ENCODE measurements at places on chromosomes 1 and 21.

GRCh38 chr1:217965156-217965786 lies 319.8 kb upstream of the RRP15 start:
- DNase-seq = no peak

- DNase-seq = no peak
Observed at GRCh38 chr1:239361403-239361802, 25.0 kb upstream of the CHRM3 start.

GRCh38 chr1:58573138-58573537 lies 3.9 kb downstream of the TACSTD2 start:
- no peak for DNase-seq

DNA sequence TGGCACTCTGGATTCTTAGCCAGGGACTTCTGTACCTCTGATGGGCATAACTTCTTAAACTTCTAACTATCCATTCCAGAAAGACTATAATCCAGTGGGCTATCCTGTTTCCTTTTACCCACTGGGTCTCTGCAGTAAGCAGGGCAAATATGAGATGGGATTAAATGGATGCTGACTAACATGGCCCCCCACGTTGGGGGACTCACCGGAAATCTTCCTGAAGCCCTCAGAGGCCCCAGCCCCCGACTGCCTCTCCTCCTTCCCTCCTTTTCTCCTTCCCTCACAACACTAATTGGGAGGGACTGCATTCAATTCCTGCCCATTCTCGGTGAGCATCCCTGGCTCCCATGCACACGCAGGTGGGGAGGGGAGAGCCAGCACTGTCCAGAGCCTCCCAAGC lies 70.1 kb downstream of the SSBP3 start:
- no peak for DNase-seq

GRCh38 chr1:9615316-9616063 lies 26.8 kb downstream of the TMEM201 start:
- DNase-seq = peak; percentile 28

DNA sequence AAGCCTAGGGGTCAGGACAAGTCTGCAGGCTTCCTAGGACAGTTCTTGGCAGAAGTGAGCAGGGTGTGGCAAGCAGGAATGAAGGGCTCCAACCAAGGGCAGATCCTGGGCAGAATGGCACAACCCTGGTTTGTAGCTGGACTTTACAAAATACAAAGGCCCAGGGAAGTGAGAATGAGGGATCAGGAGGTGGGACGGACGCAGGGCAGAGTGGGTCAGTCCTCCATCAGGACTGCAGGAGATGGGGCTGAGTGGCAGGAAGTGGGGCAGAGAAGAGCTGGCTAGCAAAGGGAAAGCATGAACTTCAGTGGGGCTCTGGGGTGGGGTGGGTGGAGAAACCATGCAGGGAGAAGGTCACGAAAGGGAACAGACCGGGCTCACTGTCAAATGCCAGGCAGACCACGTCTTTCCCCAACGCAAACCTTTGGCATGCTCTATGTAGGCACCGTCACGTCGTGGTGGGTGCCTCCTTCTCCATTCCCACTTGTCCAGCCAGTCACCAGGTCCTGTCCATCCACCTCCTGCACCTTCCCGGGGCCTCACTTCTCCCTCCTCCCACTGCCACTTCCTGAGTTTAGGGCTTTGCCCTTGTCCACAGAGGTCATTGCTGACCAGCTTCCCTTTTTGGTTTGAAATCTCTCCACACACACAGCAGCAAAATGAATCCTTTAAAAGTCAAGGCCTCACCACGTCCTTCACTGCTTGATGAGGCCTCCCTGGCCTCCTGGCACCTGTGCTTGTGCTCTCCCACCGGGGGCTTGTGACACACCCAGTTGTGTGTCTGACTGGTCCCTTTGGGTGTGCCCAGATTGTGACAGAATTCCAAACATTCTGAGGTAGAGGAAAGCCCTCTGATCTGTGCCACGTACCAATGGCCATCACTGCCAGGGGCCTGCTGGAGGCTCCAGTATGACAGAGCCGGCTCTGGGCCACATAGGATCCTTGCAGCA lies 8.7 kb upstream of the CLDN19 start:
- no peak for DNase-seq

GRCh38 chr1:30995990-30996612 lies 69.4 kb downstream of the PUM1 start:
- no peak for DNase-seq

GRCh38 chr1:197776351-197777105 lies 1.2 kb upstream of the DENND1B start:
- DNase-seq = no peak

- DNase-seq = no peak
Observed at GRCh38 chr1:178500091-178500770, 3.5 kb upstream of the CLEC20A start.

DNA sequence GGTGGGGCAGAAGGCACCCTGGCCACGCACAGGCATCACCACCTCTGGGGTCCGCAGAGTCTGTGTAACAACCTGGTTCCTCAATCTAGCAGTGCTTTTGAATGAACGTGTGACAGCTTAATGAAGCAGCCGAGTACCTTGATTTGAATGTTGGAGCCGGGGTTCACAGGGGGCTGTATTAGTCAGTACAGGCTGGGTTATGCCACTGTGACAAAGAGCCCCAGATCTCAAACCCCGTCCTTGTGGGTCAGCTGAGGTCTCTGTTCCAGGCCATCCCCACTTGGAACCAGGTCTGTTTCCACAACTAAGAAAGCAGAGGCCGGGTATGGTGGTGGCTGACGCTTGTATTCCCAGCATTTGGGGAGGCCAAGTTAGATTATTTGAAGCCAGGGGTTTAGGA lies 10.5 kb downstream of the TMEM240 start:
- no peak for DNase-seq

- no peak for DNase-seq
Observed at GRCh38 chr1:62988867-62989266, 204.9 kb downstream of the ATG4C start.

GRCh38 chr1:89487972-89488371 lies 36.7 kb upstream of the LRRC8B start:
- peak; percentile 1 for DNase-seq

- peak; percentile 70 for DNase-seq
Observed at GRCh38 chr1:101238031-101238628, 1.3 kb downstream of the S1PR1 start.

DNA sequence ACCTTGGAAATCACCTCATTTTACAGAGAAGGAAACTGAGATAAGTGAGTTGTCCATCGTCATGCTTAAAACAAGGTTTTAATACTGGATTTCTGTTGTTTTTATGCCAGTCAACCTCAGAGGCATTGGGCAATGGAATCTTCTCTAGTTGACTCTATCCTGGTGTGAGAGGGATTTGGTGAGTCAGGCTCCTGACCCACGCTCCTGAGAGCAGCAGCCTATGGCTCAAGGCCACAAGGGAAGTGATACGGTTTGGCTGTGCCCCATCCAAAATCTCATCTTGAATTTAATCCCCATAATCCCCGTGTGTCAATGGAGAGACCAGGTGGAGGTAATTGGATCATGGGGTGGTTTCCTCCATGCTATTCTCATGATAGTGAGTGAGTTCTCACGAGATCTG lies 90.1 kb downstream of the TLR5 start:
- DNase-seq = no peak

- DNase-seq = peak; percentile 21
Observed at GRCh38 chr21:38244885-38245869, 11.6 kb upstream of the KCNJ15 start.

DNA sequence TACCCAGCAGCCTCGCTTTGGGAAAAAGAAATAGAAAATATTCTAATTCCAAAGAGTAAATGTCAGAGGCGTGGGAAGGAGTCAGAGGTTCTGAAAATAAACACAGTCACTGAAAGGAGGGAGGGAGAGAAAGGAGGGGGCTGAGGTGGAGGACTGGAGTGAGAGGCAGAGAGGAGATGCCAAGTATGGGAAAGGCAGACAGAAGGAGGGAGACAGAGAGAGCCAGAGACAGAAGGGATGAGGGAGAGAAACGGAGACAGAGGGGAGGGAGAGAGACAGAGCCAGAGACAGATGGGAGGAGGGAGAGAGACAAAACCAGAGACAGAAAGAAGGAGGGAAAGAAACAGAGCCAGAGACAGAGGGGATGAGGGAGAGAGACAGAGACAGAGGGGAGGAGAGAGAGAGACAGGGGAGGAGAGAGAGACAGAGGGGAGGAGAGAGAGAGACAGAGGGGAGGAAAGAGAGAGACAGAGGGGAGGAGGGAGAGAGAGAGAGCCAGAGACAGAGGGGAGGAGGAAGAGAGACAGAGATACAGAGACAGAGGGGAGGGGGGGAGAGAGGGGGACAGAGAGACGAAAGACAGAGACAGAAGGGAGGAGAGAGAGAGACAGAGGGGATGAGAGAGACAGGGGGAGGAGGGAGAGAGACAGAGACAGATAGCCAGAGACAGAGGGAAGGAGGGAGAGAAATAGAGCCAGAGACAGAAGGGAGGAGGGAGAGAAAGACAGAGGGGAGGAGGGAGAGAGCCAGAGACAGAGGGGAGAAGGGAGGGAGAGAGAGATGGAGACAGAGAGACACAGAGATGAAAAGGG lies 525.5 kb downstream of the MATN1 start:
- no peak for DNase-seq

- no peak for DNase-seq
Observed at GRCh38 chr1:67192902-67193301, 26.6 kb downstream of the IL23R start.

DNA sequence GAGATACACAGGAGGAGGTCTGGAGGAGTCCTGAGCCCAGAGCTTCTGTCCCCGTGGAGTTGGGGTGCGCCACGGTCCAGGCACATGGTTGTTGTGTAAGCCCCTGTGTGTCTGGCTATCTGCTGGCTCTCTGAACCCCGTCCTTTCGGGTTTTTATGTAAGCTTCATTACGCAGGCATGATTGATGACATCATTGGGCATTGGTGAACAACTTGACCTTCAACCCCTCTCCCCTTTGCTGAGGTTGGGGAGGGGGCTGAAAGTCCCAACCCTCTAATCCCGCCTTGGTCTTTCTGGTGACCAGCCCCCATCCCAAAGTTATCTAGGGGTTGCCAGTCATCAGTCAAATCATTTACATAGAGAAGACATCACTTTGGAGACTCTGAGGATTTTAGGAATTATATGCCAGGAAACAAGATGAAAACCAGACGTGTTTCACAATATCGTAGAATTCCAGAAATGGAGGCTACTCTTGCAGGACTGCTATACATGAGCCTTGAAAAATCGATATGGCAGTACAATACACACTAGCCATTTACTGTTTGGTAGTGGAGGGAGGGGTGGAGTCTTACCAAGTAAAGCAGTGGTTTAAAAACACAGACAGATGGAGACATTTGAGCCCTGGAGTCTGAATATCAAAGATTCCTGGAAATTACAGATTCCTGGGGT lies 69.8 kb upstream of the SCAF4 start:
- DNase-seq = no peak

GRCh38 chr1:87728169-87728568 lies 399.5 kb downstream of the LMO4 start:
- no peak for DNase-seq

GRCh38 chr1:246146804-246147523 lies 360.1 kb downstream of the SMYD3 start:
- DNase-seq = no peak

GRCh38 chr1:68269637-68270430 lies 37.5 kb upstream of the WLS start:
- no peak for DNase-seq

- no peak for DNase-seq
Observed at GRCh38 chr1:71828431-71829012, 453.8 kb downstream of the NEGR1 start.

DNA sequence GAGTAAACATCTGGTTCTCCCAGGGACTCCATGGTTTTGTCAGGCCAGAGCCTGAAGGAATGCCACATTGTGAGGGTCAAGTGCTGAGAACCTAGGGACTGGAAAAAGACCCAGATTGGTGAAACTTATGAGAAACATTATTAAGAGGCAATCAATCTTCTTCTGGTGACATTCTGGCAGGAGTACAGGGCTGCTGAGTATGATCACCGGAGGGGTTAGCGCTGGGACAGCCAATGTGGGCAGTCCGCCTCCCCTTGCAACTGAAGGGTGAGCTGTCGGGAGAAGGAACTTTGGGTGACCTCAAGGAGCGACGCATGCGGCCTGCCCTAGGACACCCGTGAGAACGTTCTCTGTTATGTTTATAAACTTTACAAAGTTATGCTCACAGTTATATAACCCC lies 429.0 kb downstream of the LMO4 start:
- no peak for DNase-seq

GRCh38 chr1:114154963-114155322 lies 1.3 kb upstream of the SYT6 start:
- no peak for DNase-seq

- DNase-seq = no peak
Observed at GRCh38 chr1:10962483-10962882, 50.0 kb upstream of the TARDBP start.

DNA sequence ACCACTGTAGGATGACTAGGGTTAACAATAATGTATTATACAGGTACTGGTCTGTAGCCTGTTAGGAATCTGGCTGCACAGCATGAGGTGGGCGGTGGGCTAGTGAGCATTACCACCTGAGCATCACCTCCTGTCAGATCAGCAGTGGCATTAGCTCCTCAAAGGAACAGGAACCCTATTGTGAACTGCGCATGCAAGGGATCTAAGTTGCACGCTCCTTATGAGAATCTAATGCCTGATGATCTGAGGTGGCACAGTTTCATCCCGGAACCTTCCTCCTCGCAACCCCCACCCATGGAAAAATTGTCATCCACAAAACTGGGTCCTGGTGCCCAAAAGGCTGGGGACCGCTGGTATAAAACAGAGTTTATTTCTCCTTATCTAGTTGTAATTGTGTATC lies 147.6 kb downstream of the FGGY start:
- DNase-seq = no peak

DNA sequence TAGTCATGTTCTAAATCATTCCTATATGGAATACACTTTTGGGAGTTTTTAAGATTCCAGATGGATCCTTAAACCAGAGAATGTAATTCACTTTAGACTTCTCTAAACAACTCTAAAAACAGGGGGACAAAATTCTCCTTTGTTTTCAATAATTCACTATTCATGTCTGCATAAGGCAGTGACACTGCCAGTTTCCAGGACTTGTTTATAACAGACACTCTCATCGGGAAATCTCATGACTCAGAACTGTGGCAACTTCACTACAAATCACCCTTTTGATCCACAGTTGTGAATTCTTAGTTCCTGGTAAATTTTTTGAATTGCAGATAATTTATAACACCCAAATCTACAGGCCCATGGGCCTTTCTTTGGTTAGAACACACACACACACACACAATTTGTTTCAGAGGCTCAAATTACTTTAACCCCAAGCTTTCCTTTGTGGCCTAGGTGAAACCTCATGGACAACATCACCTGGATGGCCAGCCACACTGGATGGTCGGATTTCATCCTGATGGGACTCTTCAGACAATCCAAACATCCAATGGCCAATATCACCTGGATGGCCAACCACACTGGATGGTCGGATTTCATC lies at the start of gene OR2T4:
OR2T4 (plus strand) TSS at position 545 of the 595 bp plus-strand sequence; CDS start at position 545, 0 bp downstream.
- no peak for DNase-seq

GRCh38 chr1:185096531-185096930 lies 51.2 kb downstream of the RNF2 start:
- DNase-seq = no peak

- DNase-seq = no peak
Observed at GRCh38 chr1:29974316-29974724, 738.0 kb downstream of the PTPRU start.

GRCh38 chr1:165829888-165830287 lies 2.5 kb downstream of the UCK2 start:
- DNase-seq = no peak

GRCh38 chr21:38380481-38381137 lies 117.7 kb downstream of the ERG start:
- DNase-seq = no peak

- no peak for DNase-seq
Observed at GRCh38 chr1:117857418-117857817, 72.0 kb downstream of the GDAP2 start.
